ENCODE measurements at places on chromosomes 6 and 20. TPM values are rescaled to one million over a fixed set of nuclear protein-coding genes. Genes with fewer than 3 reads are reported as not detected.

The COL11A2 gene
- total RNA-seq, result 0.13 TPM

The PI3 gene
- total RNA-seq, result not detected

The RHAG gene
- total RNA-seq, result not detected

The GSTA2 gene
- not detected for total RNA-seq

The CDSN gene
- total RNA-seq, result not detected

The MLIP gene
- 24.1 TPM for total RNA-seq

The SIM1 gene
- under 0.01 TPM for total RNA-seq

The C6orf163 gene
- total RNA-seq, result 4.6 TPM
